ENCODE measurements at places on chromosomes 11 and 22. TPM values are rescaled to one million over a fixed set of nuclear protein-coding genes. Genes with fewer than 3 reads are reported as not detected.

SLC22A8 gene
- polyA plus RNA-seq: 0.04 TPM

GRCh38 chr11:1656061-1656441 is 26.5 kb downstream of the KRTAP5-5 start:
- DNase-seq: no peak

DNA sequence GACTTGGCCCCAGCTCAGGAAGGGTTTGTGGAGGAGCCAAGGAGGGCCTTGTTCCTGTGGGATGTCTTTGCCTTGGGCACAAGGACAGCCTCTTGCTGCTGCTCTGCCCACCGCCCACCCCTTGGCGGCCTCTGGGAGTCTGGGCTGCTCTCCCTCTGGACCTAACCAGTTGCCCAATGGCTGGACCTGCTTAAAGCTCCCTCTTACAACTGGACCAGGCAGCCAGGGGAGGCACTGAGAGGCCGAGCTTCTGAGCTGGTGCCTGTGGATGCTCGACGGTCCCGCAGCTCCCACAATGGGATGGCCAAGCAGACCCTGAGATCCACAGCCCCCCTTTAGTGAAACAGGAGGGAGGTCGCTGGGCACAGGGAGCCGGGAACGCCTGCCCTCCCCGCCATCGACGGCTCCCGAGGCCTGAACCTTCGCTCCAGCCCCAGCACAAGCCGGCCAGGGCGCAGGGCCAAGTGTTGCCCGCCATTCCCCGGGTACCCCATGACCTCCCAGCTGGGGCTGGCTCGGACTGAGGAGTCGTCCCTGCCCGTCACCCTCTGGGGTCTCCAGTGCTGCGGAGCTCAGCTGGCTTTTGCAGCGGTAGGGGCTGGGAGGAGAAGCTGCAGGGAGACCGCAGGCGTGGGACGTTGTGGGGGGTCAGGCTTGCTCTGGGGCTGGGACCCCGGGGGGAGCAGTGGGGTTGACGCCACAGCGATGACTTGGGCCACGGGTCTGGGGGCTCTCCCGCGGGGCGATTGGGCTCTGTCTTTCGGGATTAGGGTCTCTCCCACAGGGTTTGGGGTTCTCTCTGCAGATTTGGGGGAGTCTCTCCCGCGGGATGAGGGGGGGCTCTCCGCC is 584 bp upstream of the GAL start:
- DNase-seq: no peak

MMP11 gene
- 9.4 TPM for polyA plus RNA-seq

CCDC134 gene
- polyA plus RNA-seq: 8.1 TPM

DNA sequence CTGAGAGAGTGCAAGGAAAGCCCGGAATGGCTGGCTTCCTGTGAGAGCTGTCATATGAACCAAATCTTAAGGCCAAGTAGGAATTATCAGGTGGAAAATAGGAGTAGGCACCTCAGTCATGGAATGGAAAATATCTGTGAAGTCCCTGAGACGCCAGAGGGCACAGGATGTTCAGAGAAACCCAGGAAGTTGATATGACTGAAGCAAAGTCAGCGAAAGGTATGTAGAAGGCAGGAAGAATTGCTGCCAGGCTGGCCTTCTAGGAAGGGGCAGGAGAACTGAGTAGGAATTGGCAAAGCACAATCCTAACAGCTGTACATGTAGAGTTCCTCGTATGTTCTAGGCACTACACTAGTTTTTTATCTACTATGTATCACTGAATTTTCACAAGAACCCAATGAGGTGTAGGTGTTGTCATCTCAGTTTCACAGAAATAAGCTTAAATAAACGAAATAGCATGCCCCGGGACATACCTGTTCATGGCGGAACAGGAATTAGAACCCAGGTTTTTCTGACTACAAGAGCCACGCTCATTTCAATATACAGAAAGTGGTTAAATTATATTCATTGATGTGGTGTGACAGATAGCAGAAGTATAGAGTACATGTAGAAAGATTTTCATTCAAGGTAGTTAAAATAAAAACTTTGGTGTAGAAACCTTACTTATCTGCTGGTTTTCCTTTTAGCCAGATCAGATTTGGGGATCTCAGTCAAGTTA is 17.0 kb downstream of the HMGXB4 start:
- no peak for DNase-seq

DNA sequence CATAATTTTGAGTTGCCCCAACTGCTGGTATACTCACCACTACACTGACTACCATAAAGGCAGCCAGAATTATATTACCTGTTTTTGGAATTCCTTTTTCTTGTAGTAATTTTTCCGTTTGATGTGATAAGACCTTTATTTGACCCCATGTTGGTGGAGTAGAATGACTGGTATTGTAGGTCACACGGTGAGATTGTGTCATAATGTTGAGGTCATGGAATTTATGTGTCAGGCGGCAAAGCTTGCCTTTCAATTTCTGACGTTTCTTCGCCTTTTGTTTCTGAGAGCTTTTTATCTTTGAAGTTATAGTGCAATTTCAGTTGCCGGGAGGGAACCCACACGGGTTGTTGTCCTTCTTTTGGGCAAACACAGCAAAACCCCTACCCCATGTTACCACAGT is 13.0 kb downstream of the OR52K1 start:
- DNase-seq: no peak

- DNase-seq: no peak
Observed at GRCh38 chr11:78606667-78607066, 32.0 kb upstream of the NARS2 start.

GRCh38 chr11:117702946-117703598 is 93.9 kb downstream of the DSCAML1 start:
- DNase-seq: no peak

DNA sequence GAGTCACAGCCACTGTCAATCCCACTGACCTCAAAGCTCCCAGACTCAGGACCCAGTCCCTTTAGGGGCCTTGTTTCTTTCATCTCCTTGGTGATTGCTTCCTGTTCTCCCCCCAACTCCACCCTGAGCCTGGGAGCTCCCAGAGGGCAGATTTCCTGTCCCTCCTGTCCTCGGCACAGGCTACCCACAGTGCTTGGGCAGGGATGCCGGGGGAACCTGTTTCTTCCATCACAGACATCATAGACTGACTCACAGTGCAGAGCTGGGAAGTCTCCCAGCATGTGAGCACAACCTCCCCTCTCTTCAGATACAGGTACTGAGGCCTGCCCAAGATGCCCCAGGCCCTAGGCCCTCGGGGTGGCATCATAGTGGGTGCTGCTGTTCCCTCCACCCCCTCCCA is 16.6 kb downstream of the TRIM29 start:
- DNase-seq: no peak

FGF4 gene
- not detected for polyA plus RNA-seq

RTN4R gene
- polyA plus RNA-seq: 11.9 TPM

GRCh38 chr22:26837784-26838470 is 180.5 kb downstream of the MIAT start:
- DNase-seq: no peak

SLC22A12 gene
- polyA plus RNA-seq: not detected

APOL6 gene
- 7.4 TPM for polyA plus RNA-seq

DNA sequence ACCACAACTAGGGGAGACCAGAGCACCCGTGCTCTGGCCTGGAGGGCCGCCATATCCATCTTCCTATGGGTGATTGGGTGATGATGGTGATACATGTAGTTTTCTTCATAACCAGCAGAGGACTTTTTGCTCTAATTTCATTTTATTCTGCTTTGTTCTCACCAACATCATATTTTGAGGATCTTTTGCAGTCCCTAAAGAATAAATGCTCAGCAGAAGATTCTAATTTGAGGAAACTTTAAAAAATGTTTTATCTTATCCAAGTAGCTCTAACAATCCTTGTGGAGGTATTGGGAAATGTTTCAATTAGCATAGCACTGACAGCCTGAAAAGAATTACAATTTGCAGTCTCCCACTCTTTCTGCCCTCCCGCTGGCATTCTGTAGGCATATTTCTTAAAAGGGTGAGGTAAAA is 544.0 kb downstream of the NTM start:
- no peak for DNase-seq

LRRC74B gene
- polyA plus RNA-seq: 1.2 TPM

DNA sequence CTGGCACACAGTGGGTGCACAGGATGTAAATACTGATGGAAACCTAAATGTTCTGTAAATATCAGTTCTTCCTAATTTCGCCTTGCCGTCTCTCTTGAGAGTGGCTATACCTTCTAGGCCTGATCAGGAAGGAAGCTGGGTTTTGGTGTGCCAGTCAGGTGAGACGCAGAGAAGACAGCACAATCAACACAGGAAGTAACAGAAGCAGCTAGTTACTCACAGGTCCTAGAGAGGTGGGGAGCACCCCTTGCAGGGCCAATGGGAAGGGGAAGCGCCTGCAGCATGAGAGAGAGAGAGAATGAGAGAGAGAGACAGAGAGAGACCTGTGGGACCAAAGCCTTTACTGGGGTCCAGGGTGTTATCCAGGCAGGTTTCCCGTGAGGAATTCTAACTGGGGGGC is 80.8 kb downstream of the FBLN1 start:
- DNase-seq: no peak

DNA sequence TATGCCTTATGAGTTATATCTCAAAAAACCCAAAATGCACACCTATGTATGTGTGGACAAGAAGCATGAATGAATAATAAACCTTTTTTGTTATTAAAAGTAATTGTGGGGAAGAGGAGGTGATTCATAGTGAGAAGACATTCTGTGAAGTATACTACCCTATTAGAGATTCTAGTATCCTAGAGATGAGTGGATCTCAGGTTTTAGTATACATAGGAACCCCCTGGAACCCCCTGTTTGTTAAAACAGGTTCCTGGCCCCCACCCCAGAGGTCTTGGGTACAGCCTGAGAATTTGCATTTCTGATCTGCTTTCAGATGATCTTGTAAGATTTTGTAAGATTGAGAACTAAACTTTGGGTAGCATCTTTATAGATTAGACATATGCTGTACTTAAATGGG is 17.5 kb downstream of the NUCB2 start:
- DNase-seq: no peak

GRCh38 chr11:30914143-30914762 is 328.1 kb upstream of the MPPED2 start:
- peak; percentile 42 for DNase-seq

SEPTIN3 gene
- polyA plus RNA-seq: 1.3 TPM

DNA sequence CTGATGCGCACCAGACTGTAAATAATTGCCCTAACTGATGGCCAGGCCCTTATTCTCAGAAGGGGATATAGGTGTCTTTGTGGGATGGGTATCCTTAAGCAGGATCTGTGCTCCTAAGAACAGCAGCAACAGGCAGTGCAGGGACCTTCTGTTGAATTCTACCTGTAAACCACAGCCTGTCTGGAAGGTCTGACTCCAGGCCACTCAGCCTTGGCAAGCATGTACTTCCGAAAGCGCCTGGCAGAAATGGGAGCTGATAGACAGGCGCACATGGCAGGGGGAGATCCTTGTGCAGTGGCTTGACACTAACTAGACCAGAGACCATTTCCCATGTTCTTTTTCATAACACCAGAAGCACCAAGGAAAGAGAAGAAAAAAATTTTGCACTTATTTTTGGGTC is 59.0 kb downstream of the C22orf31 start:
- DNase-seq: no peak
